ENCODE measurements at places on chromosomes 12 and 14.

DNA sequence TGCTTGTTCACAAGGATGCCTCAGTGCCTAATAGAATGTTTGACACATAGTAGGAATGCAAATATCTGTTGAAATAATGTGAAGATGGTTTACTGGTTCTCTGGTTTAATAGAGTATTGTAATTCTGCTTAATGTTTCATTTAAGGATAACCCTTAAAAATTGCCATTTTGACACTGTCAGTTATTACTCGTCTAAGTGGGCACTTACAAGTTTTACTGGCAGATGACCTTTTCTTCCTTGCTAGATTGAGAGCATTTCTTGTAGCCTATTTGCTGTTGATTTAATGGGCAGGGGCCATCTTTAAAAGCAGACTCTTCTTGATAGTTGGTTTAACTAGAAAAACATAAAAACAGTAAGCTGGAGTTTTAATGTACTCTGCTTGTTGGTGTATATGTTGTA, 1.9 kb downstream of the TMEM263 start:
- no peak for DNase-seq

GRCh38 chr12:4169531-4169930, 104.0 kb upstream of the CCND2 start:
- no peak for DNase-seq

GRCh38 chr14:37969511-37969979, 238.2 kb upstream of the SSTR1 start:
- no peak for DNase-seq

DNA sequence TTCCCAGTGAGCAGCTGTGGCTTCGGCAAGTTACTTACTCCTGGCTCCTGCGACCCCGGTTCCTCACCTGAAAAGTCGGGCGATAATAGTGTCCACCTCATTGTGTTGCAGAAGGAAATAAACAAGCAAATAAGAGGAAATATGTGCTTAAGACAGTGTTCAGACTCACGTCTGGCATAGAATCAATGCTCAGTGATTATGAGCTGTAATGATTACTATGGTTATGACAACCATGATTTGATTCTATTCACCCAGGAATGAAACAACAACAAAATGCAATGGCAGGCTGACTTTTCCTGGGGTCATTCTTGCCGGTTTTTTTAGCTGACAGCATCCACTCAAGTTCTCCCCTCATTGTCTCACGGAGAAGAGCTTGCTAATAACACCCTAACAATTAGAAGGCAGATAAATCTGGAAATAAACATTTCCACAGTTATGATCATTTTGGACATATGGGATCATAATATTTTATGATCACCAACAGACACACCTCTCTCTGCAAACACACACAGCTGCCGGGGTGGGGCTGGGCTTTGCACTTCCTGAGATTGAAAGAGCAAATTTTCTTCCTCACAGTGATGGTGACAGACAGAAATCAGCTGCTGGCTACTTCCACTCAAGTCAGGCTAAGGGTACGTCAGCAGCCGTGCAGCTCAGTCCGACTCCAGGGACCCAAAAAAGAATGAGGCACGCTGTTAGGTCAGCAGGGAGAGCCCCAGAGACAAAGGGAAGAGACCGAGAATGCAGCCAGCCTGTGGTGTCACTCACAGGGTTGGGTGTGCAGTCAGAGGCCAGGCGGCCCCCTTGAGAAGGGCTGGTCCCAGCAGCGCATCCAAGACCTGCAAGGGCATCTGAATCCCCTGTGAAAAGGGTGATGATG, 158.0 kb downstream of the RIMBP2 start:
- no peak for DNase-seq

- DNase-seq = no peak
Measured at GRCh38 chr14:61492474-61492873, 171.1 kb downstream of the PRKCH start.

Measured in type B pancreatic cell (in vitro differentiated cells).